Cardiac septum (tissue), 1 donor: ENCODE measurements at places on chromosomes 5 and 9. TPM values are rescaled to one million over a fixed set of nuclear protein-coding genes. Genes with fewer than 3 reads are reported as not detected.

DNA sequence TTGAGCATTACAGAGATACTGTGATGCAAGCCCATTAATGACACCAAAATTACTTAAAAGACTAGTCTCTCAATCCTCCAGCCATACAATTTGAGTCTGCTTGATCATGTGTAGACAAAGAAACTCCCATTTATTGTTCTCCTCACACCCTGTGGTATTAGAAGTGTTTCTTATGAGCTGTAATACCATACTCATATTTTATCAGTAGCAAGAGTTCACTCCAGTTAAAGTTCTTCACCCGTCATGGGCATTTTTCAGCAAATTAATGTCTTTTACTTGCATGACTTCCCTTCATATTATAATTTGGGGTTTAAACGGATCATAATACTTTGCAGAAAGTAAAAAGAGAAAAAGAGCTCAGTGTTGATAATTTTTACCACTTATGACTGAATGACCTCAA, 242.9 kb downstream of the BNC2 start:
- DNase-seq: no peak

DNA sequence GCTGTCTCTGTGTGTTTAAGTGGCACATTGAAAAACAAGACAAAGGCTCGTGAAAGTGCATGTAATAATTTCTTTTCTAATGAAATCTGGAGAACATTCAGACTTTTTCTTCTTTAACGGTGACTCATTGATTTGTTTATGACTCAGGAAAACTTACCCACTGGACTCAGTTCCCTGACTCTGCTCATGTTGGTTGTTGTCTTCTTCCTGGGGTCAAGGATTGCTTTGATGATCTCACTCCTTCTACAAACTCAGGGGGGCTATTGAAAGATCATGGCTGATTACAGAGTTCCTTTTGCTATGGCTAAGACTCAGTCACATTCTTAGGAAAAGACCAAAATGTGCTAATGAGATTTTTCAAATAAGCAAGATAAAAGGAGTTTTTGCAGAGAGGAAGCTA, 141.1 kb upstream of the DAP start:
- no peak for DNase-seq

GRCh38 chr9:108836781-108837180, 19.0 kb downstream of the ACTL7B start:
- DNase-seq: no peak

DNA sequence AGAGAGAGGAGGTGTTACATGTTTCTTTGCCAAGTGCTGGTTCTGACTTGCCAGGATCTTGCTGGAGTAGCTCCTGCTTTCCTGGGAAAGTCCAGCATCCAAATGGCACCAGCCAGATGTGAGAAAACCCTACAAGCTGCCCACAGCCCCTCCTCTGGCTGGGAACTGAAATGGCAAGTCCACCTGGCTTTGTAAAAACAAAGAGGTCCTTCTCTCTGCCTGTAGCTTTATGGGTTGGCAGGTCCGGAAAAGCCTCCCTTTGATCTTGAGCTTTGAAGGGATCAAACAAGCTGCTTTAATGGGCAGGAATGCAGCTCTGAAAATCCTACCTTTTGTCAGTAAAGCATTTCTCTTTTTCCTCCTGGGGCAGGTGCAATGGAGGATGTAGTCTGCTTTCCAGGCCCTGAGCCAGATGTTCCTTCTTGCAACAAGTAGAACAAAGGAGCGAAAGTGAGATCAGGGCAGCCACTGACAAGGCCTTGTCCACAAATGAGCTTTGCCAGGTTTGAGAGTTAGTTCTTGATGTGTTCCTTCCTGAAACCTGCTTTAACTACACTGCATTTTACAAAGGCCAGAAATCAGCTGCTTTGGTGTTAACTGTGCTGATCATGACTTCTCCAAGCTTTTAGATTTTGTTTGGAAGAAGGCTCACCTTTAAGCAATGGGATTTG, 456.7 kb downstream of the ZNF608 start:
- no peak for DNase-seq

- no peak for DNase-seq
These were observed 34.7 kb downstream of the SLC6A7 start for GRCh38 chr5:150224483-150225027.

DNA sequence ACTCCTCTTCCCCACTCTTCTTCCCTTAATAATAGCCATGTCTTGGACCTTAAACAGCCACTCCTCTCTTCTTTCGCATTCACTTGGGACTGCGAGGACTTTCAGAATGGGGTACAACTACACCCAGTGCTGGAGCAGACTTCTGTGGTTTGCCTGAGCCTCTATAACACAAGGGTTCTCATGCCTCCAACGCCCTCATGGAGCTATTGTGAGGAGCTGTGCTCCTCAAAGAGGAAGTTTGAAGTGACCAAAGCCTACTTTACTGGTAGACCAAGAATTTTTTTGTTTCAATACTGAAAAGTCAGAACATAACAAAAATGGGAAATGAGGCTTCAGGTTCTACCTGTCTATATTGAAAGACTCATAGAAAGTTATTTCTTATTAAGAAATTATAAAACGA, 316.4 kb downstream of the PIK3R1 start:
- DNase-seq: no peak

GRCh38 chr9:123678878-123679329, 251.0 kb downstream of the DENND1A start:
- DNase-seq: no peak

DNA sequence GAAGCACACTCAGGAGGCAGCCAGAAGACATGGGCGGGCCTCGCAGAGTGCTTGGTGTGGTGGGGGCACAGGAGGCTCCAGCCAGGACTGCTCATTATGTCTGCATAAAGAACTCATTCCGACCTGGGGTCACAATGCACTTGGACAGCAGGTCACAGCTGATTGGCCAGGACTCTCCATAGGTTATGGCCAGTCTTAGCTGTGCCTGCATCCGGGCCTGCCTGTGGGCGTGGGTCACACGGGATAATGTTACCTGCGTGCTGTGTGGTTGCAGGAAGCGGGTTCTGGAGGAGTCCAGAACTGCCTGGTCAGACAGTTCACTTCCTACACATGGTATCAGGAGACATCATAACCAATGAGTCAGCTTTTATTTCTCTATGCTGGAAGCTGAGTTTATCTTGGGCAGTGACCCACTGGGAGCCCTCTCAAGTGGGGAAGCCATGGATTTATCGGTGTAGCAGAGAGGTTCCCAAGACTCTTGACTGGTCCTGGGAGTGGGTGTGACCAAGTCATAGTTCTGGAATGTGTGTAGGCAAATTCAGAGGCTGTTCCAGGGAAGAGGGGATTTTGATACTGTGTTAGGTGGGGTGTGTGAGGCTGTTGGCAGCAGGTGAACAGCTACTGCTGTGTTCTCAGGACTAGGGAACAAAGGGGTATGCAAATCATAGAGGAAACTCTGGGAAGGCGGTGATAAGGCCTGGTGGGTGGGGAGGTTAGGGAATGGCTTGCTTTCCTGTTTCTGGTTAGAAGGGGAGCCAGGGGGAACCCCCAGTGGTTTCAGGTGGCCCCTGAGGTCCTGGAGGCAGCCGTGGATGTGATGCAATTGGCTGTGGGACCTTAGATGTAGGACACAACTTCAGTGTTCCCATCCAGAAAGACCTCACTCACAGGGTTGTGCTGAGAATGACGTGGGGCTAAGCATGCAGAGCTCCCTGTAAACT, 51.3 kb downstream of the ARHGEF37 start:
- no peak for DNase-seq

Gene RANBP3L
- 0.51 TPM for total RNA-seq

Gene INSL6
- total RNA-seq: not detected

Gene LHFPL2
- total RNA-seq: 7.9 TPM

Gene C9orf40
- total RNA-seq: 1.9 TPM

Gene SGCD
- 83.1 TPM for total RNA-seq

Gene IGIP
- total RNA-seq: 15.9 TPM

Gene GABRP
- 0.30 TPM for total RNA-seq

Gene LVRN
- total RNA-seq: 0.27 TPM

Gene PCDHGA8
- 14.0 TPM for total RNA-seq

Gene C5orf52
- not detected for total RNA-seq
